ENCODE measurements at places on chromosomes 4 and X.

DNA sequence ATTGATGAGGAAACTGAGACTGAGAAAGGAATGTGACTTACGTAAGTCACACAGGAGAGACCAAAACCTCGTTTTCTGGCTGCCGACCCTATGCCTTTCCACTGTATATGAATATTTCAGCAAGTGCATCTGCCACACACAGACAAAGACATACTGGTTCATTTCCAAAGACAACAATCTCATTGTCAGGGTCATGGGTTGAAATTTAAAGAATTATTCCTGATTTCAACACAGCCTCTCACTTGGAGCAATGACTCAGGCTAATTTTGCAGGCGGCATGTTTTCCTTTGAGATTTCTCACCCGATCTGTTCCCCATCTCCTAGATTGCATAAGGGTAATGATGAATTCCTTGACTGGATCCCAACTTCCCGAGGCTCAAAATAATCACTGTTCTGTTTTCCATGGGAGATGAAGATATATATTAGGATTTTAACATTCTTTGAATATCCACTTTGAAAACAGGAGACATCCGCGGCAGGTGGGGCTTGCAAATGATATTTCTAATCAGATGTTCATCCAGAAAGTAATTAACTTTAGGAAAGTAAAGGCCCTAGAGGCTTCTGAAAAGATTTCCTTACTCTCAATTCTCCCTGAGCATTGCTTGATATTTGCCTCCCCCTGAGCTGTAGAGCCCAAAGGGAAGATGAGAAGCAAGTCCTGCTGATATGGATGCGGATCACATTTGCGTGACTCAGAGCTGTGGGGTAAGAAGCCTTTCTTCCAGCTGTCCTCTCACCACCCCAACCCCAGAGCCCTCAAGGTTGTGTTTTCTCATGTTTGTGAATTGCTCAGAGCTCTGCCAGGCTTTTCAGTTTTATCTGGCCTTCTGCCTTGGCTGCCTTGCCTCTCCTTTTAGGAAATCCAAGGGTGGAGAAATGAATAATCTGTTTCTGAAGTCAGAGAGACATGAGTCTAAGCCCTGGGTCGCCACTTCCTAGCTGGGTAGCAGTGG, 361.1 kb upstream of the BOD1L1 start:
- no peak for DNase-seq

GRCh38 chr4:149141391-149141790, 674.3 kb downstream of the IQCM start:
- DNase-seq, result no peak

DNA sequence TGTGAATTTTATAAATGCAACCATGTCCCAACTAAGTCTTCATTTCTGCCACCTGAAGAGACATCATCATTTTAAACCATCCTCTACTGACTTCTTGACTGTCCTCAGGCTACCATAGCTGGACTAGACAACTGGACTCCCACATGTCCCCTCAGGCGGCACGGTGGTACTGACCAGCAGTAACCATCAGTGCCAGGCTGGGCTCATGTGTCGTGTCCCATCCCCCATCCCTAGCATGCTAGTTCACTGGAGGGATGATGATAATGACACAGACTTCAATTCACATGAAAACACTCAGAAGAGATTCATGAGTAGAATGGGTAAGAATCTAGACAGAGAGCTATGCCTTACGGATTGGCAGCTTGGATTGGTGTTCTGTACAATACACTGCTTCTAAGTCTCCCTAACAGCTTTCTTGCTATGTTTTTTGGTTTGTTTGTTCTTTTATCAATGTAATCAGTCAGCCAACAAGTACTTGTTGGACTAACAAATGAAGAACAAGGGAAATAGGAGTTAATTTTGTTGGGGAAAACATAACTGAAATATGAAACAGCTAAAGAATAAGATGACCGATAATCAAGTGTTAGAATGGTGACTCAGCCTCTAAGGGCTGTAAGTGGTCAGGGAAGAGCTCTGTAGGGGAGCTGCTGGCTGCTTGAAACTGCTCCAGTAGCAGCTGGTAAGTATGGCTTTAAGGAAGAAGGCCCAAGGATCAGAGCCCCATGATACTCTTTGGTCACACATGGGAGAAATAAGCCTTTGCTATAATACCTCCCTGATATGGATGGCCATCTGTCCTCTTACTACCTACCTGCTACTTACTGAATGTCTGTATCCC, 10.3 kb downstream of the ZDHHC9 start:
- no peak for DNase-seq

GRCh38 chrX:155893521-155893920, 12.4 kb downstream of the VAMP7 start:
- no peak for DNase-seq

DNA sequence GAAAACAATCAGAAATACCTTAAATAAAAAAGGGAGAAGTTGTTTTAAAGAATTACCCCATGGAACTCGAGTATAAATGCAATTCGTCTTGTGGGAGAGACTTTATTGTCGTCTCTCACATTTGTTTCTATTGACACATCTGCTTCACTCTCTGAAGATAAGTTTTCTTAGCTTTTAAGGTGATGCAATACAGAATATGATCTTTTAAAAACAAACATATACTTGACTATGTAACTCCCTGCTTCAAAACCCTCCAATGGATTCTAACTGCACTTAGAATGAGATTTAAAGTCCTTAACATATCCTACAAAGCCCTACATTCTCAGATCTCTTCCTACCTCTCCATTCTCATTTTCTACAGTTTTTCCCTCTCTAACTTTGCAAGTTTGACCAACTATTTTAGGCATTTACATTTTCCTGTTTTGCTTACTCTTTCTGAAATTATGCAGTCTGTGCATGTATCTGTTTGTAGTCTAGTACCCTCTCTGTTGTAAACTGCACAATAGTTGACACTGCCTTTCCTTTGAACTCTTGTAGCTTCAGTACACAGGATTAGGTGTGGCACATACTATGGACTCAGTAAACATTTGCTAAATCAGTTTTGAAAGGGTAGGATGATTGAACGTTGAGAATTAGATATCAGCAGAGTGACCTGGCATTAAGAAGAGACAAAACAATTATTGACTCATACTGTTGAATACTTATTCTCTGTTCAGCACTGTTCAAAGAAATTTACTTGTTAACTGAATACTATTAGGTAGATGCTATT, 59.8 kb downstream of the AGTR2 start:
- DNase-seq, result no peak

DNA sequence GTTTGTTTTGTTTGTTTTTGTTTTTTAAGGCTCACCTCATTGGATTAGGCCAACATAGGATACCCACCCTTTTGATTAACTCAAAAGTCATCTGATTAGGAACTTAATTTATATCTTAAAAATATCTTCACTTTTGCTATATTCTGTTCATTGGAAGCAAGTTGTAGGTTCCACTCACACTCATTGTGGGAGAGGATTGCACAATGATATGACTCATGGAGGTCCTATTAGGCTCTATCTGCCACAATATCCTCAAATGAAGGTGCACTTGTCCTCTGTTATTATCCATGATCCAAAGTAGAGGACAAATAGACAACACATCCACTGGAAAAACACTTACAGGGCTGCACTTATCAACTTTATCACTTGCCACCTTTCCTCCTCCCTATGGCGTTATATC, 60.5 kb upstream of the ADAMTS3 start:
- no peak for DNase-seq

DNA sequence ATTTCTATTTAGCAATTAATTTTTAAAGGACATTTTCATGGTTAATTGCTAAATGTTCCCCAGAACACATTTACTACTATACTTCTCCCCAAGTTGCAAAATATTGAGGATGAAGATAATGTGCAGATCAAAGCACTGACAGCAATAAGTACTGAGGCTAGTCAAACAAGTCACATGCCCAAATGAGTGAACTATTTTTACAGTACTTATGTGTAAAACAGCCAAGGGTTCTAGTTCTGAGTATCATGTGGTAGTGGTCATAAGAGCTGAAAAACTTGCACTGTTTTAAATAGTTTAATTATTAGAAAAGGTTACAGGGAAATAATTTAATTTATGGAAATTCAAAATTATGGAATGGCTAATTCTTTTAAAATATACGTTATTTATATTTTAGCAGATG, 3.8 kb downstream of the GALNTL6 start:
- no peak for DNase-seq

DNA sequence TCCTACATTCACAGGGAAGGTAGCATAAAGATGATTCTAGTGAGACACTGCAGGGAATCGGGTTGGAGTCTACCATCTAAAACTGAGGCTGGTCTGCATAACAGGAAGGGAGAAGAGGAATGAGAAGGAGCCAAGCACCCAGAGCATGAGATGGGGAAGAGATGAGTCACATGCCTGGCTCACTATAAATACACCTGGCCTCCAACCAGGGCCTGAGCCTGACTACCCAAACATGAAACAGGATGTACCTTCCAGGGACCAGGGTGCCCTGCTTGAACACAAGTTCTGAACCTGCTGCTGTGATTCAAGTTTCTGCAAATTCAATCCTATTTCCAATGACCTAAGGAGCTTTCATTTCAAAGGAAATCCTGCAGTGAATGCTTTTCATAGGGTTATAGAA, 24.9 kb downstream of the CD99L2 start:
- DNase-seq, result no peak

DNA sequence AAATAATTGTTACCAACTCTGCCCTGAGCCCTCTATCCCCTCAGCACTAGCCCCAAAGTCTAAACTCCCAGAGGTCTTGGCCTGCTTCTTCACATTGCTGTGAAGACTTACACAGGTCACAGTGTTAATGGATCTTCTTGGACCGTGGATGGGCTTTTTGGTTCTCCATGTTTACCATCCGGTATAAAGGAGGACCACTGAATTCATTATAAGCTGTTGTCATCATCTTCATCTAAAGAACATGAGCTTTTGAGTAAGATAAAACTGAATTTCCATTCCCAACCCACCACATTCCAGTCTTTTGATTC, 8.5 kb downstream of the NUDT11 start:
- DNase-seq, result no peak

DNA sequence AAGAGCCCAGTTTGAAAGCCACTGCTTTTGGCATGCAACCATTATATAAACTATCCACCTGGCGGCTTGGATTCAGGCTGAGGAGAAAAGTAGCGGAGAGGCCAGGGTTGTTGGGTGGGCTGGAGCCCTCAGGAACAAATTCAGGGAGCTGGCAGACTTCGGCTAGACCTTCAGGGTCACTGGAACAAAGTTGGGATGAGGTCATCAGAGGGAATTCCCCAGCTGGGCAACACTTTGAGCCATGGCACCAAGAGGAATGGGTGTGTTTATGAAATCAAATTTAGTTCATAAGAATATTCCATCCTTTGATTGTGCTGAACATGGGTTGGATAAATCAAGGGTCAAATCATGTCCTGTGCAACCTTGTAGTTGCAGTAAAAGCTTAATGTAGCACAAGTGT, 22.0 kb downstream of the MTMR1 start:
- no peak for DNase-seq

DNA sequence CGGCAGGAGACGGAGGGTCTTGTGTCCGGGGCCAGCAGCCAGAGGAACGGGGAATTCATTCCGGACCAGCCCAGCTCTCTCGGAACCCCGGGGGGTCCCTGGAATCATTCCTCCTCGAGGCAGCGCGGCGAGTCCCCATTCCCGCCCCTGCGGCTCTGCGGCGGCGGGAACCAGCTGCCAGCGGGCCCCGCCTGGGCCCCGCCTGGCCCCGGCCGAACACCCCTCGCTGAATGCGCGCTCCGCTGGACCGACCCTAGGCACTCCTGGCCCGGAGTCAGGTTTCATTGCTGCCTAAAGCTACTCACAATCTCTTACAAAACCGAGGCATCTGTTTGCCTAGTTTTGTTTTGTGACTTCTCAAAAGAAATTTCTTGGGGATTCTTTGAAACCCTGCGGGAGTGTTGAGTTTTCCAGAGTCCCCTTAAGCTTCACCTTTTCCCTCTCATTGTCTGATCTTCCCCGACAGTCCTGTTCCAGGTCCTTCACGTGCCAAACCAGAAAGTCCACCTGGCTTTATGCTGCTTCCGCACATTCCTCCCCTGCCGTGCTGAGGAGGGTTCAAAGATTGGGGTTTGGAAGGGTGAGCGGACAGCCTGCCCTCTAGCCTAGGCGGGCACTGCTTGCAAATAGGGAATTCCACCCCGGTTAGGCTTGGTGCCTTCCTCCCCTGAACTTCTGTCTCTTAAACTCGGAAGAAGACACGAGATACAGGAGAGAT, 789 bp downstream of the ARHGAP10 start:
- no peak for DNase-seq

DNA sequence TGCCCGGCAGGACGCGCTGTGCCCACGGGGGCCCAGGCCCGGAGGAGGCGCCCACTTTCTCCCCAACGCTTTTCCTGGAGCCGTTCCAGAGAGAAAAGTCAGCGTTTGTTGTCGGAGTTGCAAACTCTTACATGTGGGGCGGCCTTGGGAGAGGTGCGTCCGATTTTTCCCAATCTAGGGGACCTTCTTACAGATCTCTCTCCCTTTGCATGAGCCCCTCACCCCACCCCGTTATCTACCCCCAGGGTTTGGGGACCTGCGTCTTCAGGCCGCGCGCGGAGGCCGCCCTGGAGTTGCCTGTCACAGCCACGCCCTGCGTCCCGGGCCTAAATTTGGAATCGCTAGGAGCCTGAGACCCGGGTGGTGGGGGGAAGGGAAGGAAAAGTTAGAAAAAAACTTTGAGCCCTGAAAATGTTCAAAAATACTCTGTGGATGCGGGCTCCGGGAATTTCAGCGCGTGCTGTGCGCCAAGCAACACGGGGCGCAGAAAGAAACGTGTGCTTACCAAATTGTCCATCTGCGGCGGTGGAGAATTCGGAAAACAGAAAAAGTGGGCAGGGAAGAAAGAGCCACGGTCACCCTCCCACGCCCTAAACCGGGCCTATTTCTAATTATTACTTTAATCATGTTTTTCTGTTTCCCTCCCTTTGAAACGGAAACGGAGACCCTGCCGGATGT, 587 bp downstream of the CD99 start:
- DNase-seq, result no peak

DNA sequence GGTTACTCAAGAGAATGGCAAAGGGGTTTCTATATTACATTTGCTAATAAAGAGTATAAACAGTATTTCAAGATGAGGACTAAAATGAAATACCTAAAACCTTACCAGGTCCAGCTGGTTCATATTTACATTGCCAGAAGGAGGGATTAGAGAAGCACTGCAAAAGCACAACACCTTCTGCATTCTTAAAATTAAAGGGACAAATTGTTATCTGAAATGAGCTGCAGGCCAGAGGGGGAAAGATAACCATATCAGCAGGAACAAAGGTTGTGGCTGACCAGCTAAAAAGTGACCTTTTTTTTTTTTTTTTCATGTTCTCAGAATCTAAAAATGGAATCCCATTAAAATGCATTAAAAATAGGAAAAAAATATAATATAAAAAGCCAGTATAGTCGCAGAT, 39.7 kb downstream of the AFF2 start:
- no peak for DNase-seq

Data from stimulated activated CD8-positive, alpha-beta memory T cell treated with anti-CD3 and anti-CD28 coated beads, Interleukin-4, amount 100 ng/mL, for 24 hours (primary cell).